A549 (cell line): ENCODE measurements at places on chromosomes 1 and 21. TPM values are rescaled to one million over a fixed set of nuclear protein-coding genes. Genes with fewer than 3 reads are reported as not detected.
A peak's percentile ranks its signal among the peaks of the same experiment; 100 is the strongest.

The TFF3 gene
- not detected in 3 replicates for polyA plus RNA-seq

The WDR64 gene
- polyA plus RNA-seq: 0.03 TPM in 1 of 3 replicates, not detected in the others

The HSD11B1 gene
- polyA plus RNA-seq: not detected in 3 replicates

The DCDC2B gene
- not detected in 3 replicates for polyA plus RNA-seq

- no peak for DNase-seq
Observed at GRCh38 chr1:27331922-27332321, 9.9 kb upstream of the SYTL1 start.

DNA sequence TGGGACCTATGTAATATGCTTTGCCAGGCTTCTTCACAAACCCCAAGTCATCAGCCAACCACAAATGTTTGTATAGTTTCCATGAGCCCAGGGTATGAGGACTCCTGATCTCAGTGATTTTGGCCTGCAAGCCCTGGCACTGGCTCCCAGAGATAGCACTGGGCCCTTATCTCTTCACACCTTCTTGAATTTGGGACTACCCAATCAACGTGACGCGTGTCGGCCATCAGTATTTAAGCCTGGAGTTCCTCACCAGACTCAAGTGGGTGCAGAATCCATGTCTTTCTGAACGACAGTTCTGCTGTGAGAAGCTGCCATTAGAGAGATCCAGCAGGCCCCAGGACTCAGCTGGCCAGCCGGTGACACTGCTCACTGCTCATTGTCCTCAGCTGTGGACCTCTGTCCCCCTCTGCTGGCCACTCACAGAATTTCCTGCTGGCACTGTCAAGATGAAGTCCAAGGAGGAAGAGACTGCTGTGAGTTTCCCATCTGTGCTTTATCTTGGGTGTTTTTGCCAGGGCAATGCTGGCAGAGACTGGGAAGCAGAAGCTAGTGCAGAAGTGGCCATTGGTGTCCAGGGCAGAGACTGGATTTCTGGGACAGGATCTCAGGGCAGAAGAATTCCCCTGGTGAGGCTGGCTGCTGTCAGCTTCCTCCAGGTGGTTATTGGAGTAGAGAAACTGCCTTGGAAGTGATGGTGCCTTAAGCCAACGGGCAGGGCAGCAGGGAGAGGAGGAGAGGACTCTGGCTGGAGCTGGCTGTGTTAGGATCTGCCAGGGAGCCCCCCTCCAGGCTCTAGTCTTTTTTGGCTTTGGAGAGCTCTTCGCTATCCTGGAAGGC, 28.4 kb downstream of the TMCC2 start:
- DNase-seq: peak; percentile 82
